ENCODE measurements at places on chromosomes 5 and 9.
A peak's percentile ranks its signal among the peaks of the same experiment; 100 is the strongest.

DNA sequence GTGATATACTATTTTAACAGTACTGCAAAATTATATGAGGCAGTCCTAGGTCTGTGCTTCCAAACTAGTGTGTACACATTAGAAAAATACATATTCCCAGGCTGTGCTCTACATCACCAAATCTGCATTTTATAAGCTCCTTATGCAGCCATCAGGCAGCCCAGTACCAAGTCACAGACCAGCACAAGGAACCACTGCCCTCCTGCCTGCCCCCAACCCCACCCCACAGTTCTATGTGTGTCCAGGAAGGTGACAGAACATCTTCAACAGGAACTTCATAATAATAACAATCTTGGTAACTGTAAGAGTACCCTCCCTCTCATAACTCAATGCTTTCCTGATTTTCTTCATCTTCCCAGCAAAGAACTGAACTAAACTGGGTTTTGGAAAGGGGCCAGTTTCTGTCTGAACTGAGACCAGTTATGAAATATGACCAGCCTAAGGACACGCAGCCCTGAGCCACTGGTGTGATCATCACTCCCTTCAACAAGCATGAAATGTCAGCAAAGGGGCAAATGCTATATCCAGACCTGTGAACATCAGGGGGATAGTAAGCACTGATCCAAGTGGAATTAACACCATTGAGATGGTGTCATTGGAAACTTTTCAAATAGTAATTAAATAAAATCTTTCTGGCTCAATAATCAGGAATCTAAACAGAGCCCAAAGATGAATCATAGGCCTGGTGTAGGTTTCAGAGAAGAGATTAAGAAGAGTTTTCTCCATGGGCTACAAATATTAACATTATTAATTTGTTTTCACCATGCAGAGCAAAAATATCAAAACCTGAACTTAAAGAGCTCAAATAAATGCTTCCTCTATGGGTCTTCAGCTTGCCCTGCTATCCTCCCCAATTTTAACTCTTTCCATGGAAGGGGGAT lies 82.1 kb downstream of the DPYSL3 start:
- DNase-seq = no peak

DNA sequence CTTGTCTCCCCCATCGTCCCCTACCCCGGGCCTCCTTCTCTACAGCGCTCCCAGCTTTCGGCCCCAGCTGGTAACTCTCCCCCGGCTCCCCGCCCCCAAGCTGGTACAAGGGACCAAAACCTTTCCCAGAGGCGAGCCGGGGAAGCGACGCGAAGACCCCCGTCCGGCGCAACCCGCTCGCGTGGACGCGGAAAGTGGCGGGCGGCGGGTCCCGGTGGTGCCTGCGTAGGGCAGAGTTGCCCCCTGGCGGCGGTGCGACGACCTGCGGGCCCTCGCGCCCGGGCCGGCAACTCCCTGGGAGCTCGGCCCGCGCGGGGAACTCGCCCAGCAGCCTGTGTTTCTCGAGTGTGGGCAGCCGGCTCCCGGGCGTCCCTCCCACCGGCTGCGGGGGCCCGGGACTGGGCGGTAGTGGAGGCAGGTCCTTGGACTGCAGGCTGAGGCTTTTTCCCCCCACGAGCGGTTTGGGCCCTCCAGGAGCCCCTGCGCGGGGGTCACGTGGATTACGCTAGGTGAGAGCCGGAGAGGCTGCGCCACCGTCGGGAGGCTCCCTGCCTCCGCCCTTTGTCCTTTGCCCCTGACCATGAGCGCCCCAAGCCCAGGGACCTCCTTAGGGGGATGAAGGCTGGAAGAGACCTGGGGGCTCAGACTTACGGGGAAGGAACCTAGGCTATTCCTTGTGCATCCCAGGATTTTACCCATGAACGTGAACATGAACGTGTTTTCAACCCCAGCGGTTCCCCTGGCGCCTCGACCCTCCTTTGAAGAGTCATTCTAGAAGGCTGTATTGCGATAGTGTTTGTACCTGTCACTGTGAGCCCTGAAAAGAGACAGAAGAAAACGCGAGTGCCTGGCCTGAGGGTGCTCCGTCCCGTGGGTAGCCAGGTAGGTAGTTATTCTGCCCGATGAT lies 2.9 kb upstream of the FOXD1 start:
- DNase-seq = peak; percentile 37

GRCh38 chr5:143652108-143652700 lies 159.8 kb upstream of the HMHB1 start:
- no peak for DNase-seq

DNA sequence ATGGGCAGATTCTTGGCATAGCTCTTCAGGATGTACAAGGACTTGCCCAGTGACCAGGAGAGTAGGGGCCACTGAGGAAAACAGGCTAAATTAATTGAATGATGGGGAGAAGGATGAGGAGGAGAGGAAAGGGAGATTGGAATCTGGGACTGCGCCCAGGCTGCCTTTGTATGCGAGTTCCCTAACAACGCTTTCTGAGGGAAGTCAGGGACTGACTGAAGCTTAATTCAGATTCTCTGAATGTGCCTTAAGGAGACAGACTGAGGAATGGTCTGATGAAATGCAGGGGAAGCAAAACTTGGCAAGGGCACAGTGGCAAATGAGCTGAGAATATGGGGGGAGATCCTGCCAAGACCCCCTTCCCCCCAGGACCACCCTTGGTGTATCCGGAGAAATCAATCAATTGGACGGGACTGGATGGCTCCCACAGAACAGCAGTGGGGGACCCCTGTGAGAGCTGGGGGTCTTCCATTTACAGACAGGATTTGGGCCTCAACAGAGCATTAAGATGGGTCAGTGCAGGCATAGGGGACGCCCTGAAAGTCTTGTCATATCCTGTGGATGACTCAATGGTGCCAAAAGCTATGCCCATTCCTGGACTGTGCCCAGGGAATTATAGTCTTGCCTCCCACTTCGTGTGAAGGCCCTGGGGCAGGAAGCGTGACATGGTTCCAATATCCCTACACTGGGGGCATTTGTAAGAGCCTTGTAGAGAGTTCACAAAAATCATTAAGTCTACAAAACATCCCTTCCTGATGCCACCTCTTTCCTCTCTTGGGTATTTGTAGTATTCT lies 215.5 kb upstream of the TNC start:
- DNase-seq = no peak

DNA sequence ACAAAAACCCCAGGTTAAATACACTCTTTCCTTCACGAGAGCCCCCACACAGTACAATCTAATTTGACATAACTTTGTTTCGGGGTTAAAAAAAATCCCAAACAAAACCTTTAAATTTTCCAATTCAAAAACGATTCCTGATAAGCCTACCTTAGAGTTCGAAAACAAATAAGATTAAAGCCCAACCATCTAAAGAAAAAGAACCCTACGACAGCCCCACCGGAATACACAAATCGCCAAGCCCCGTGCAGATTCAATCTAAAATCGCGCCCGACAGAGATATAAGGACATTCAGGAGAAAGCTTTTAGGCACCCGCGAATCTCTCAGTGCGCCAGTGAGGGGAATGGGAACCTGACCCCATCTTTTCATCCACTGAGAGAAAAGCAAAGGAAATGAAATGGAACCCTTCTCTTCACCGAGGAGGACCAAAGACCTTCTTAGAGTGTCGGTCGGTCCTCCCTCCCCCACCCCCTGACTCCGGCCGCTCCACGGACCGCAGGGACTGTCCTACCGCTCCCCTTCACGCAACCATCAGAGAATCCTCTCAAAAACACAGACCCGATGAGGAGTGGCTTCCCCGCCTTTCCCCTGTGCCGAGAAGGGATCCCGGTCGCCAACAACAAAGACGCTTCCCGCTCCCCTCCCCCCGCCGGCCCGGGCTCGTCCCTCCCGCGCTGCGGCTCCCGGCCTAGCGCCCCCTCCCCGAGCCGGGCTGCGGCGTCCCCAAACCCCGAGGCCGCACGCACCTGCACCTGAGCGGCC lies 925 bp downstream of the ABHD17B start:
- DNase-seq = no peak

DNA sequence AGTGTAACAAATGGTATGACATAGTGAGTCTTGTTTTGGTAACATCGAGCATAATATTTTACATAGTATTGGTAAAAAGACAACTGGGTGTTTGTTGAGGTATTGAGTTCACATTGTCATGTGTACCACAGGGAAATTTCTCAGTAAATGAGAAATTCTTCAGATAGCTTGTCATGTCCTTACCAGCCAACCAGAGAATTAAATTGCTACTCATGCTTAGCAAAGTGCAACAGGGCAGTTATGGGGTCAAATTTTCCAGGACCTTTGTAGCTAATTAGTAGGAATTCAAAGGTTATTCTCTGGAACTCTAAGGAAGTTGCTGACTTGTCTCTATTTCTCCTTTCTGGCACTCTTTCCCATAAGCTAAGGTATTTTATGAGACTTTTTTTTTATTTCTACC lies 595.7 kb downstream of the EFNA5 start:
- DNase-seq = no peak

GRCh38 chr5:310941-311434 lies 10.5 kb upstream of the AHRR start:
- DNase-seq = no peak

GRCh38 chr9:37975639-37976038 lies 71.7 kb upstream of the SLC25A51 start:
- no peak for DNase-seq

GRCh38 chr5:141814064-141814964 lies 63.9 kb downstream of the PCDH1 start:
- no peak for DNase-seq

GRCh38 chr5:137231540-137231939 lies 267.6 kb downstream of the SPOCK1 start:
- no peak for DNase-seq

GRCh38 chr5:142425286-142426065 lies 100.7 kb upstream of the SPRY4 start:
- DNase-seq = no peak

DNA sequence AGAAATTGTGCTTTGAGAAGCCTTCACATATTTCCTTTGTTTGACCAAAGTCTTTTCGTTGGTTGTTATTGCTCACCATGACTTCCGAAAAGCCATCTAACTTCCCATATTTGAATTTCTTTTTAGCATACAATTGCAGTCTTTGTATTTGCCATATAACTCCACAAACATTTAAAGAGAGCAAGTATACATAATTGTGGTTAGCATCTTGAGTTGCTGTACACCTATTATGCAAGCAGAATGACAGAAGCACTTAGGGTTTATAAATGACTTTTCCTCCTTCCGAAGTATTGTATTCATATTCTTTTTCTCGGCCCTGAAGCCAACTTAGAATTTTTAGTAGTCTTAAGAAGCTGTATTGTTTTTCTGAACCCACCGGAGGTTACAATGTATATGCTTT lies 250.4 kb downstream of the RFK start:
- DNase-seq = no peak

GRCh38 chr5:115452536-115453235 lies 91.9 kb downstream of the FEM1C start:
- DNase-seq = no peak

DNA sequence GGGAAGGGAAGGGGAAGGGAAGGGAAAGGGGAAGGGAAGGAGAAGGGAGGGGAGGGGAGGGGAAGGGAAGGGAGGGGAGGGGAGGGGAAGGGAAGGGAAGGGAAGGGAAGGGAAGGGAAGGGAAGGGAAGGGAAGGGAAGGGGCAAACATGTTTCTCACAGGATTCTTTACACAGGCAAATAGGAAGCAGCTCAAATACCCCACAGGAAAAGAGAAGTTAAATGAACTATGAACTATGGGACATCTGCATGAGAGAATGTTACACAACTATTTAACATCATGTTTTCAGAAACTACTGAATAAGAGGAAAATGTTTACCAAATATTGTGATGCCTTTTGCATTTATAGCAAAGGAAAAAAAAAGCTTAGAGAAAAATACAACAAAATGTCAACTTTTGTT lies 125.4 kb upstream of the SLC30A5 start:
- DNase-seq = no peak

- DNase-seq = no peak
Observed at GRCh38 chr5:53355316-53355715, 125.1 kb upstream of the FST start.

- DNase-seq = no peak
Observed at GRCh38 chr5:67561151-67561932, 364.7 kb upstream of the CD180 start.

DNA sequence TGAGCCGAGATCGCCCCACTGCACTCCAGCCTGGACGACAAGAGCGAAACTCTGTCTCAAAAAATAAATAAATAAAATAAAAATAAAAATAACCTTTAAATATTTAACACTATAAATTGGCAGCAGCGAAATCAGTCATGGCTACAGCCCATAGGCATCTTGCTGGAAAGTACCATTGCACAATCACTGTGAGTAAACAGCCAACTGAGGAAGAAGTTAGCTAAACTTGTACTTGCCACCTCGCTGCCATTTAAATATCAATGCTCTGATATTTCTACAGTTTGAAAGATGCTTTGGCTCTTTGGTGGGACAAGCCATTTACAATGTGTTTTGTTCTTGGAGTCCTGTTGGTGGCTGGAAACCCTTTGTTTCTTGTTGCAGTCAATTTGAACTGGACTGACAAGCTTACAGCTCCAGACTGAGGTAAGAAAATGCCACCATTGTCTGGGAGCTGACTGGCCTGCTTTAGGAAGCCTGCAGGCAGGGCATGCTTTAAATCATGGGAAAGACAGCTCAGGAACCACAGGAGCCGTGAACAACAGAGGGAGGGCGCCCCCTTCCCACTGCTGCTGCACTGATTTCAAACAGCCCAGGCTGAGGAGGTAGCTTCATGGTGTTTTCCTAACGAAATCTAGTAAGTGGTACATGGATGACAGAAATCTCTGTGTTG lies 322.8 kb upstream of the RFX3 start:
- no peak for DNase-seq

- DNase-seq = no peak
Observed at GRCh38 chr5:98144710-98145109, 628.8 kb upstream of the RGMB start.

GRCh38 chr5:138793575-138793974 lies 40.4 kb downstream of the CTNNA1 start:
- no peak for DNase-seq

GRCh38 chr5:72283358-72283757 lies 36.7 kb downstream of the MRPS27 start:
- no peak for DNase-seq

- DNase-seq = no peak
Observed at GRCh38 chr9:133250741-133251170, 24.2 kb downstream of the ABO start.

- no peak for DNase-seq
Observed at GRCh38 chr5:124206540-124206939, 539.9 kb downstream of the ZNF608 start.

GRCh38 chr9:98580956-98581355 lies 127.8 kb downstream of the GABBR2 start:
- DNase-seq = no peak

GRCh38 chr9:130731355-130731754 lies 37.8 kb downstream of the EXOSC2 start:
- no peak for DNase-seq

- no peak for DNase-seq
Observed at GRCh38 chr5:1348986-1349245, 4.0 kb upstream of the CLPTM1L start.

- DNase-seq = no peak
Observed at GRCh38 chr5:120382833-120383232, 81.3 kb upstream of the PRR16 start.

Data from stimulated activated CD8-positive, alpha-beta memory T cell treated with anti-CD3 and anti-CD28 coated beads, Interleukin-4, amount 100 ng/mL, for 1 hour (primary cell).